ENCODE measurements at places on chromosomes 1 and 21. TPM values are rescaled to one million over a fixed set of nuclear protein-coding genes. Genes with fewer than 3 reads are reported as not detected.

TNFSF18 gene
- total RNA-seq: not detected

FGGY gene
- 20.5 TPM for total RNA-seq

CLEC20A gene
- not detected for total RNA-seq

KCNE2 gene
- total RNA-seq: 0.22 TPM

SIM2 gene
- total RNA-seq: 0.16 TPM

PLEKHN1 gene
- total RNA-seq: not detected

SPOCD1 gene
- total RNA-seq: 0.19 TPM

MFSD2A gene
- 1.00 TPM for total RNA-seq

KCNC4 gene
- total RNA-seq: 16.6 TPM

CA14 gene
- total RNA-seq: 0.51 TPM

HSD3B1 gene
- total RNA-seq: not detected

IGSF9 gene
- total RNA-seq: not detected

FMN2 gene
- 0.38 TPM for total RNA-seq

OR10X1 gene
- total RNA-seq: not detected

FMO3 gene
- total RNA-seq: 1.2 TPM

ESPN gene
- 0.32 TPM for total RNA-seq

C1orf185 gene
- not detected for total RNA-seq

OR10Z1 gene
- not detected for total RNA-seq

TMCC2 gene
- total RNA-seq: 4.0 TPM

DPT gene
- 32.1 TPM for total RNA-seq

RAB4A gene
- 124 TPM for total RNA-seq

KRTAP19-3 gene
- total RNA-seq: not detected

ZNF695 gene
- total RNA-seq: not detected

RPE65 gene
- 0.13 TPM for total RNA-seq

DIPK1A gene
- total RNA-seq: 7.5 TPM

MROH7 gene
- 14.3 TPM for total RNA-seq

HSD11B1 gene
- 15.0 TPM for total RNA-seq

ERVH48-1 gene
- not detected for total RNA-seq

FCRL4 gene
- not detected for total RNA-seq

TMEM201 gene
- 19.0 TPM for total RNA-seq

LENEP gene
- not detected for total RNA-seq

MAP3K21 gene
- total RNA-seq: 0.27 TPM

FCAMR gene
- total RNA-seq: not detected

RPS8 gene
- total RNA-seq: 581 TPM

C1orf105 gene
- total RNA-seq: 6.5 TPM

KRTAP11-1 gene
- not detected for total RNA-seq

SPRR1B gene
- total RNA-seq: not detected

PLA2G2D gene
- total RNA-seq: not detected

F13B gene
- total RNA-seq: not detected

PDE9A gene
- total RNA-seq: 1.1 TPM

SYPL2 gene
- total RNA-seq: 28.9 TPM

DISP1 gene
- 3.0 TPM for total RNA-seq

CLCA4 gene
- 0.13 TPM for total RNA-seq

ELF3 gene
- 2.0 TPM for total RNA-seq

MAGI3 gene
- total RNA-seq: 8.6 TPM

NTRK1 gene
- total RNA-seq: 1.4 TPM

LCE1E gene
- not detected for total RNA-seq

C1orf141 gene
- not detected for total RNA-seq

PGLYRP3 gene
- not detected for total RNA-seq

Measured in cardiac septum (tissue), 1 donor.